Occipital lobe (tissue), 3 donors: ENCODE measurements at places on chromosomes 3 and 15. TPM values are rescaled to one million over a fixed set of nuclear protein-coding genes. Genes with fewer than 3 reads are reported as not detected.

Gene SST
- 5.6 TPM for total RNA-seq

Gene ATP13A4
- total RNA-seq: 17.2 TPM

Gene ST8SIA2
- 81.6 TPM for total RNA-seq

Gene SRP14
- 112 TPM for total RNA-seq

Gene P2RY13
- 3.6 TPM for total RNA-seq

Gene GNAT1
- not detected for total RNA-seq

Gene GHSR
- not detected for total RNA-seq

Gene TMCO5A
- not detected for total RNA-seq

Gene ARNT2
- 56.6 TPM for total RNA-seq

Gene C3orf22
- not detected for total RNA-seq

Gene CHL1
- total RNA-seq: 954 TPM

Gene RTP3
- total RNA-seq: not detected

Gene C2CD4B
- total RNA-seq: 0.94 TPM

Gene REC114
- total RNA-seq: not detected

Gene CD86
- 1.7 TPM for total RNA-seq

Gene C3orf33
- 12.3 TPM for total RNA-seq
